ENCODE measurements at places on chromosomes 7 and 10.

DNA sequence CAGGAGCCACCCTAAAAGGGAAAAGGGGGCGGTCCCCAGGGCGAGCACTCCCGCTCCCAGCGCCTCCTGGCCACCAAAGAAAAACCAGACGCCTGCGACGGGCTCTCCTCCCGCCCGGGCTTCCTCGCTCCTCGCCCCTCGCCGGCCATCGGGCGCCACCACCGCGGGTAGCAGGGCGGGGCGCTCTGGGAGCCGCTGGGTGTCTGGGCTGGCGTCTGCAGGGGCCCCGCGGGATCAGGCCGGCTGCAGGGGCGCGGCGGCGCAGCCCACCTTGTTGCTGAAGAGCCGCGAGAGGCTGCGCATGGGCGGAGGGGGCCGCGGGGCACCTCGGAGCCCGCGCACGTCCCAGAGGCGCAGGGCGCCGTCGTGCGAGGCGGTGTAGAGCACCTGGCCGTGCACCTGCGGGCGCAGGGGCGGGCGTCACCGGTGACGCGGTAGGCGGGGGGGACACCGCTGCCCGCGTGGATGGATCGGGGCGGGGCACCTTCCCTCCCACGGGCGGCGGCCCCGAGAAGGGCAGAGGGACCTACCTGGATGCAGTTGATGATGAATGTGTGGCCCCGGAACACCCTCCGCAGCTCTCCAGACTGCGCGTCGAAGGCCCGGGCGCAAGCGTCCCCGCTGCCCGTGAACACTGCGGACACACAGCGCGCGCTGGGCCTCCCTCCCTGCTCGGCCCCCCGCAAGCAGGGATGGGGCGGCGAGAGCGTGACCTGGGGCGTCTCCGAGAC is 28.3 kb downstream of the WDR86 start:
- DNase-seq, result no peak

GRCh38 chr7:111718886-111719285 is 156.6 kb upstream of the IMMP2L start:
- DNase-seq, result no peak

GRCh38 chr10:105973902-105974301 is 1190.6 kb downstream of the SORCS1 start:
- DNase-seq, result no peak

DNA sequence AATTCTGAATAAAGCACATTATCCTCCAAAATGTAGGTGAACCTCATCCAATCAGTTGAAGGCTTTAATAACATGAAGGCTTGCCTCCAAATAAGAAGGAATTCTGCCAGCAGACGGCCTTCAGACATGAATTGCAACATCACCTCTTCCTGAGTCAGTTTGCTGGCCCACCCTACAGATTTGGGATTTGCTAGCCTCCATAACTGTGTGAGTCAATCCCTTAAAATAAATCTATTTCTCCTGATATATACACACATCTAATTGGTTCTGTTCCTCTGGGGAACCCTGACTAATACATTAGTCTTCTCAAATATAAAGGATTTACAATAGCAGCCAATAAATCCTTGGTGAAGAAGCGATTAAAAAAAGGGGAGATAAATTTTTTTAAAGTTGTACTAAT is 34.8 kb upstream of the OSBPL3 start:
- peak; percentile 93 for DNase-seq

DNA sequence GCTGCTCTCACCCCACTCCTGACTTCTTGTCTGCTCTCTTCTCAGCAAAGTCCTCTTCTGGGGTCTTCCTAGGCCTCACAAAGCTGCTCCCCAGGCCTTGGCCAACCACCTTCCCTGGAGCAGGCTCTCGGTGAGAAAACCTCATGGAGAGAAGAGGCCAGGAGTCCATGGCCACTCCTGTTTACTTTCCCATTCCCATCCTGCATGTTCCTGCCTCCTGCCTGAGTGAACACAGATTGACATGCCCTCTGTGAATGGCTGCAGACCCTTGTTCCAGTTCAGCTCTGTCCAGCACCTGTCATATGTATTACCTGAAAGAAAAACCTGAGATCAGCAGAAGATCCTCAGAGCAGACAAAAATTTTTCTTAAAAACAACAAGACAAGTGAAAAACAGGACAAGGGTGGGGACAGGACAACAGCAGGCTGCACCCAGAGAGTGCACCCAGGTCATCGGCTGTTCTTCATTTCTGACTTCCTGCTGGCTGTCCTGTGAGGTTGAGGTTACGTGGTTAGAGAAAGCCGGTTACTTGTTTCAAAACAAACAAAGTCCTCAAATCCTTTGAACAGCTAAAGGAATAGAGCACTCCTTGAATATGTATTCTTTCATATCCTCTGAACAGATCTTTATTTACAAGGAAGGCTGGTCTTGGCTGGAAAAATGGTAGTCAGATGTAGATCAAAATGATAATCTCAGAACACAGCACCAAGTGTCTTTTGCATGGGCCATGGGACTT is 34.0 kb upstream of the DLD start:
- no peak for DNase-seq

- DNase-seq, result no peak
Observed at GRCh38 chr10:120085096-120085796, 192.7 kb downstream of the SEC23IP start.

- DNase-seq, result no peak
Observed at GRCh38 chr10:18567343-18567856, 84.0 kb downstream of the NSUN6 start.

DNA sequence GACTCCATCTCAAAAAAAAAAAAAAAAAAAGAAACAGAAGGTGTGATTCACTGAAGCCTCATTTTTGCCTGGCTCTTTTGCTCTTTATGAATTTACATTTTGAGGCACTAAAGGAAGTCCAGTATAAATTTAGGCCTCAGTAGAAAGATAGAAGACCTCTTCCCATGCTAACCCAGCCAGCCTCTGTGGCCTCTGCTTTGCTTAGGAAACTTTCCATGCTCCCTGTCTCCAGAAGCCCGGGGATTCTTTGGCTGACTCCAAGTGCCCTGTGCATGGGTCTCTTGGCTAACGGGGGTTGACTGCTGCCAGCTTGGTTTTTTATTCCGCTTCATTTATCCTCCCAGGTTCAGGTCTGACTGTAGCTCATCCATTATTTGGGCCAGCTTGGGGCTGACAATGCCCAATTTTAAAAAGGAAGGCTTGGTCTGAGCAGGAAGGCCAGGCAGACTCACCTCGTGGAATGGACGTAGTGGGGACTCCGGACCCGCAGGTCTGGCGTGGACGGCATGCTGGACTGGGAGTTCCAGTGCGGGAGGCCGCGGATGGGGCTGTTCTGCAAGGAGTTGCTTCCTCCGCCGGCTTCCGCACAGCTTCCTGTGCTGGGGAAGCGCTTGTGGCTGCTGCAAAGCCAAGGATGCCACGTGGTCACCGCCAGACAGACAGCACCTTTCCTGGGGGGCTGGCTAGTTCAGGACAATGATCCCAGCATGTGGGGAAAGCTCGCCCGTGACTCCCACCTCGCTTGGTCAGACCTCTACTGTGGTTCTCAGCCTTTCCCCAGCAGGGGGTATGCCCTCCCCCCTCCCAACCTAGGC is 72.3 kb downstream of the PRPF18 start:
- DNase-seq, result no peak

DNA sequence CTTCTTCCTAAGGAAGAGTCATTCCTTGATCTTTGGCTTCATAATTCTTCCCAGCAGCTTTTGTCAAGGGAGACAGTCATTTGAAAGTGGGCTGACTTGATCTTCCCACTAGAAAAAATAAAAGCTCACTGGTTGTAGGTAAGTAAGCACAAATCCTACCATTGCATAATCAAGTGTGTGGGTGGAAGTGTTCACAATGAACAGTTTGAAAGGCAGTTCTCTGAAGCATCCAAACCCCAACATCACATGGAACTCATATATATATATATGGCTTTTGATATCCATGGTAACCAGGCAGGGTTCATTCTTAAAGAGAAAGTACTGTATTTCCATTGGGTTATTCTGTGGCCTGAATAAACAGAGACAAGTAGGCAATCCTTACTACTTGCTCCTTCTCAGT is 51.6 kb downstream of the ARMH3 start:
- peak; percentile 76 for DNase-seq

- no peak for DNase-seq
Observed at GRCh38 chr7:42175834-42176723, 60.9 kb downstream of the GLI3 start.

DNA sequence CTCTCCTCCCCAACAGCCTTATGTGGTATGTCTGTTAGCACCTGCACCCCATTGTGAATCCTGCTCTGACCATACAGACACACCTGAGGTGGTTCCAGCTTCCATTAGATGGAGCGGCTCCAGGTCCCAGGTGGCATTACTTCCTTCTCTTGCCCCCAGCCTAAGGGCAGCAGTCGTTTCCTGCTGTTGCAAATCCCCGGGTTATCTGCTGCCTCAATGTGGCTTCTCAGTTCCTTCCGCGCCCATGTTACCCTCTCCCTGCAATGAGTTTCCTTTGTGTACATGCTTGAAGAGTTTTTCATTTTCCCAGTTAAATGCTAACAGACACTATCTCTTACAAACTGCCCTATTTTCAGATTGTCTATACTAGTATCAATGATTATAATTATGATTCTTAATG is 62.8 kb upstream of the PRKCQ start:
- no peak for DNase-seq

DNA sequence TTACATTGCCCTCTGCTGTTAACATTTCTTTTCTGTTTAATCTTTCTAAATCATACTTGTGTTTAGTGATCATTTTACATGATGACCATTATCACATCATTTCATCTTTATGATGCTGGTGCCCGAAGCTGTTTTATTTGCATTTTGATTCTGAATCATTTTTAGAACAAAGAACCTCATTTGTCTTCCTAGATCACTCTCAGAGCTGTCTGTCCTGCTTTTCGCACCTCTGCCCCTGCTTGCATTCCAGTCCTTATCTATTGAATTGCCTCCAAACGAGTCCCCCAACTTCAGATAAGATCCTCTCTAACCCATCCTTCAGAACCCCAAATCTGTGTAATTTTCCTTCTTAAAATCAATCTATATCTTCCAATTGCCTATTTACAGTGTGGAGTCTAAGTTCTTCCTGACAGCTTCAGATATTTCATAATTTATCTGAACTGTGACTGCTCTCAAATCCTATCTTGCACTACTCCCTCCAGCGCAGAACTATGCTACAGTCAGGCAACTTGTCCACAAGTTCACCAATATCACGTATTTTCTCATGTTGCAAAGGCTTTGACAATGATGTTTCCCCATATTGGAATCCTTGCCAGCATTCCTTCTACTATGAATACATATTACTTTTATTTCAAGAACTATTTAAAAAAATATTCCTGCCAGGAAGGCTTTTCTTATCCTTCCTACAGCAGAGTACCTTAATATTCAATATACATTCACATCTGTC is 346.5 kb upstream of the CACNA2D1 start:
- peak; percentile 25 for DNase-seq

- no peak for DNase-seq
Observed at GRCh38 chr10:76432016-76433012, 1000.9 kb downstream of the LRMDA start.

GRCh38 chr7:51315393-51316261 is 982 bp downstream of the COBL start:
- peak; percentile 15 for DNase-seq

- DNase-seq, result no peak
Observed at GRCh38 chr7:92769844-92770243, 66.5 kb downstream of the CDK6 start.

DNA sequence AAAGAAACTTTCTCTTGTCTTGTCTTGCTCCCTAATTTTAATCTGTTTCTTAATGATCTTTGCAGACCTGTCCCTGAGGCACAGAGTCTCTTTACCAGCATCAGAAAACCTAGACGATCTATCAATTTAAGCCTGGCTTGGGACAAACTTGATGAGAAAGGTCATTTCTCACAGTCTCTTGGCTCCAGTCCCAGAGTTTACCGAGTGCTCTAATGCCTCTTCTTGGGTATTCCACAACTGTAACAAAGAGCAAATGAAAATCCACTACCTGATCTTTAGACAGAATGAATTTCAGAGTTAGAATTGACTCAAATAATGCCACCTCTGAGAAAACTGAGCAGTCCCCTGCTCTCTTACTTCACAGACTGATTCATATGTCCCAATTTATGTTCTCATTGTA is 106.4 kb upstream of the DNAJB12 start:
- DNase-seq, result no peak

DNA sequence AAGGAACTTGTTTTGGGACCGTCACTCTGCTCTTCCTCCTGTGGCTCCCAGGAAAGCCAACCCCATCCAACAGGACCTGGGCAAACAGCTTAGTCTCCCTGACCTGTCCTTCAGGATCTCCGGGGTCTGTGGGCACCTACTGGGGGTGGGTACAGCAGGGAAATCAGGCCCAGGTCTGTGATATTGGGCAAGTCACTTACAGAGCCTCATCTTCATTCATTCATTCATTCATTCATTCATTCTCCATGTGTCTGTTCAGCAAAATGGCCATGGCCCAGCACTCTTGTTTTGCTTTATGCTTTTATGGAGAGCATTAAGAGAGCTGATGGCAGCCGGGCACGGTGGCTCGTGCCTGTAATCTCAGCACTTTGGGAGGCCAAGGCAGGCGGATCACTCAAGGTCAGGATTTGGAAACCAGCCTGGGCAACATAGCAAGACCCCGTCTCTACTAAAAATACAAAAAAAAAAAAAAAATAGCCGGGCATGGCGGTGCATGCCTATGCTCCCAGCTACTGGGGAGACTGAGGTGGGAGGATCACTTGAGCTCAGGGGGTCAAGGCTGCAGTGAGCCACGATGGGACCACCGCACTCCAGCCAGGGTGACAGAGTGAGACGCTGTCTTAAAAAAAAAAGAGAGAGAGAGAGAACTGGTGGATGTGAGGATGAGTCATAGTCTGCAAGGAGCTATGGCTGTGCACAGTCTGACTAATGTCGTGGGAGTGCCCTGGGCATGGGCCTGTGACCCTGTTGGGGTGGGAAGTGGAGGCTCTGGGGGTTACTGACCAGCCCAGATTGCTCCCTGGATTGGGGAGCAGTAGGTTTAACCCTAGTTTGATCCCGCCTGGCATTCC is 54.3 kb downstream of the CLIP2 start:
- DNase-seq, result peak; percentile 39

GRCh38 chr7:21352540-21353387 is 75.1 kb upstream of the SP4 start:
- no peak for DNase-seq

DNA sequence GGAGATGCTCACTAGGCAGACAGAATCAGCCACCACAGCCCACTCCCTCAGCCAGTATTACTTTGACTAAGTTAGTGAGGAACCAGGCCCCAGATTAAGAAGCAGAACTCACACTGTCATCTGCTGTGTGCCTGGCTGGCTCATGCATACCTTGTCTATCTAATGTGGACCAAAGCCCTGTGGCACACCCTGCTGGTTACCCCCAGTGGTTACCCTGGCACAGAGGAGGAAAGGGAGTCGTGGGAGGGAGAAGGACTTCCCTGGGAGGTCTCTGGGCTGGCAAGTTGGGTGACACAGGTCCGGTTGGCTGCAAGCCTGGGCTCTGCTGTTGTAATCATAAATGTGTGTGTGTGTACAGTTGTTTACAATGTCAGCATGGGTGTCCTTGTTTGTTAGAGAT is 7.5 kb upstream of the SH2D4B start:
- DNase-seq, result no peak

DNA sequence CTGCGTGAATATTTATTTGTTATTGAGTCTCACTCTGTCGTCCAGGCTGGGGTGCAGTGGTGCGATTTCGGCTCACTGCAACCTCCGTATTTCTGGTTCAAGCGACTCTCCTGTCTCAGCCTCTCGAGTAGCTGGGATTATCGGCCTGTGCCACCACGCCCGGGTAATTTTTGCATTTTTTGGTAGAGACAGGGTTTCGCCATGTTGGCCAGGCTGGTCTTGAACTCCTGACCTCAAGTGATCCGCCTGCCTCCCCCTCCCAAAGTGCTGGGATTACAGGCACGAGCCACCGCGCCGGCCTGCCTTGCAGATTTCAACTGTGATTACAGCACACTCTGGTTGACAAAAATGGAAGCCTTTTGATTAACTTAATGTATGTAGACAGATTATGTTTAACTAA is 730.0 kb upstream of the VSTM2A start:
- DNase-seq, result no peak

GRCh38 chr7:45070254-45070642 is 18.5 kb downstream of the NACAD start:
- DNase-seq, result no peak
